GM04503 (cell line): ENCODE measurements at places on chromosomes 7 and 10.

GRCh38 chr7:24587853-24588252, 14.6 kb downstream of the PALS2 start:
- no peak for DNase-seq

DNA sequence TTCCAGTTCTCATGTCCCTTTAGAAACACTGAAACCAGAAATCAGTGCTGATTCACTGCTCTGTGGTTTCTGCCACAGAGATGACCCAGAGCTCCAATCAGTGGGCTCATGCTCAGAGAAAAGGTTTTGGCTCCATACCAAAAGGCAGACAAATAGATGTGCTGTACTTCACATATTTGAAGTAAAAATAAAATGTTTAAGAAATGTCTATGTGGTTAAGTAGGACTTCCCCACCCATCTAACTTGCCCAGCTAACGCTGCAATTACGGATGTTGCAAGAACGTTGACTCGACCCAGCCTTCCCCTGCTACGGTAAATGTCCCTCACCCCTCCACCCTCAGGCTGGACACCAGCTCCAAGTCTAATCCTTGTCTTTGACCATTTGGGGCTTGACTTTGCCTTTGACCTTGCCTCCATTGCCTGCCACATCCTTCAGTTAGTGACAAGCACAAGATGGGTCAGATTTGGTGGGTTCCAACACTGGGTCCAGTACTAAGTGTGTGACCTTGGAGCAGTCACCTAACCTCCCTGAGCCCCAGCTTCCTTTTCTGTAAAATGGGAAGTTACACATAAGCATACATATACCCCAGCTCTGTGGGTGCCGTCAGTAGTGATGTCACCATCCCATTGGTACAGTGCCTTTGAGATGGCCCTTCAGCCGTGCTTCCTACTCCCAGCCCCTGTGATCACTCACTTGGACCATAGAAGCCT, 95.8 kb downstream of the CHST15 start:
- DNase-seq = peak; percentile 99

DNA sequence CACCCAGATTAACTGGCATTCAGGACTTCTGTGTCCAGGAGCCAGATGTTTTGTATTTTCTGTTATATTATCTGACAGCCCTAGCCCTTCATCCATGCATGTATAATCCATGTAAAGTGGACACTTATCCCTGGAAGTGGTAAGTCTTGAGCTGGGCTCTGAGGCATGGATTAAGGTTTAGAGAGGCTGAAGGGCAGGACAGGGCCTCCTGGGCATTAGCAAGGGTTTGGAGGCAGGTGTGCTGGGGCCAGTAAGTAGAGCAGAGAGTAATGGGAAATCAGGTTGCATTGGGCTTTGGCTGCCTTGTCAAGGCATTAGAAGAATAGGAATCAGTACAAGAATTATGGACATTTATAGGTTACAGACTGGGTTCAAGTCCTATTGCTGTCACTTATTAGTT, 138.0 kb downstream of the DYNC1I1 start:
- DNase-seq = no peak

DNA sequence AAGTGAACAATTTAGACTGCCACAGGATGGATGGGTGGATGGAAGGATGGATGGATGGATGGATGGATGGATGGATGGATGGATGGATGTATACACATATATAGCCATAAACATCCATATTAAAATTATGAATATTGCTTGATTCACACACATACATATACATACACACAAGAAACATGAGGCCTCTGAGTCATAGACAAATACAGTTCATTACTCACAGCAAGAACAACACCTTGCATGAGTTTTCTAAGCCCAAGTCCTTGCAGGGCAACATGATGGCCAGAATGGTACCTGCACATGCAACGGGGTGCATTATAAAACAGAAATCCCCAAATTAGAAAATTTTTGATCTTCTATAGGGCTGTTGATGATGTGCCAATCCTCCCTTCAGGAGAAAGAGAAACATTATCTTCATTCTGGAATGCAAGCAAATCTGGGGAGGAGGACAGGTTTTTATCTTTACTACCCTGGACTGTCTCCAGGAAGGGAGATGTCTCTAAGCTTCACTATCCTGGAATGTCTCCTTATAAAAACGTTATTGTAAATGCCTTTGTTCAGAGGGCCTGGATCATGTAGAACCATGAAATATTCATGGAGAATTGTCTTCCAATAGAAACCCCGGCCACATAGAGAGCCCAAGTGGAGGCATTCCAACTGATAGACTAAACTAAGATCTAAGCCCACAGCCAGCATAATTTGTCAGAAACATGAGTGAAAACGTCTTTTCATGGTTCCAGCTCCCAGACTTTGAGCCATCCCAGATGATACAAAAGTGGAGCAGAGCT, 238.6 kb upstream of the LRRN3 start:
- DNase-seq = no peak

- DNase-seq = no peak
These were observed 8.8 kb downstream of the ZFAND2A start for GRCh38 chr7:1151156-1151555.
